ENCODE measurements at places on chromosomes 3 and 15.
A peak's percentile ranks its signal among the peaks of the same experiment; 100 is the strongest.

DNA sequence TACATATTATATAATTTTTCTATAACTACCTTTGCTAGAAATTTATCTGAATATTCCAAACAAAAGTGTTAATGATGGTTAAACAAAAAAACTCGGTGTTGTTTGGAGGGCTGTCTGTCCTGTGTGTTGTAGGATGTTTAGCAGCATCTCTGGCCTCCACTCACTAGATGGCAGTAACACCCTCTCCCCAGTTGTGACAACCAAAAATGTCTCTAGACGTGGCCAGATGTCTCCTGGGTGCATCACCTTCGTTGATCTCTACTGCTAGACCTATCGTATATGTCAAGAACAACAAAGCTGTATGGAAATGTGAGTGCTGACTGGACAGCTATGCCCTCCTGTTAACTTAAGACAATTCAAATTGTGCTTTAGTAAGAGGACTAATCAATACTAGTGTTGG, 14.1 kb downstream of the ANKRD34C start:
- no peak for DNase-seq

DNA sequence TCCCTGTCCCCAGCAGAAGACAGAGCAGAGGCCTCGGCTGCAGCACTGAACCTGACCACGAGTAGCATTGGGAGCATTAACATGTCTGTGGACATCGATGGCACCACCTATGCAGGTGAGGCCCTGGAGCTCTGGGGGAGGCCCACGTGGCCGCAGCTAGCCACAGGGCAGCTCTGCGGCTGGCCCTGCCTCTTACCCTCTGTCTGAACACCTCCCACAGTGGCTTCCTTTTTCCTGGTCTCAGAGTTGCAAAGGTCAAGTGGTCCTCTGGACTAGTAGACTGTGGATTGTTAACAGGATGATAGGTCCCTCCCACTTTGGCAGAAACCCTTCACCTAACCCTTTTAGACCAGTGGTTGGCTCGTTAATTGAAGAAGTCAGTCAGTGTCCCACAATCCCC, 22.5 kb upstream of the CLK3 start:
- no peak for DNase-seq

DNA sequence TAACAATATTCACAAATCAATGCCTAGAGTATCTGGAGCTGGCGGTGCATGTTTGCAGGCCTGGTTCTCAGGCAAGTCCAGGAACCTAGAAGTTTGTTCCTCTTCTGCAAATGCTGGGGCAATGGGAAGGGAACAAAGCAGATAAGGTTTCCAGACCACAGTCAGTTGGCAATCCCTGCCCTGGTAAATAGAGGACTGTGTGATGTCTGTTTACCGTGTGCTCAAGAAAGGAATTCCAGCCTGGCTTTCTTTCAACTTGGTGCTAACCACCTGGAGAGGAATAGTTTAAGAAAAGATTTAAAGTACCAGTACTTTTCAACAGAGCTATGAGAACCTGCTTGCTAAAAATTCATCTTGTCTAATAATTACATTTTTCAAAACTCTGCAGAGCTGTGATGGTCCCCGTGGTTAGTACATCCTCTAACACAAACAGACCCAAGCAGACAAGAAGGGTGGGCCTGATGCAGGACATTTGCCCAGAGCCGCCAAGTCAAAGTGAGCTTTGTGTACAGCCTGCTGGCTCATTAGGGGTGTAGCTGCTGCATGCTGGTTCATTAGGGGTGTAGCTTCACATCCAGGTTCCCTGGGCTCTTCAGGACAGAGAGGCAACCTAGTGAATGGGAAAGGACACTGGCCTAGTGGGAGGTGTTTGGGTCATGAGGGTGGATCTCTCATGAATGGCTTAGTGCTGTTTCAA, 220.5 kb downstream of the SQOR start:
- DNase-seq: no peak

GRCh38 chr3:35045118-35045517, 594.2 kb upstream of the ARPP21 start:
- no peak for DNase-seq

DNA sequence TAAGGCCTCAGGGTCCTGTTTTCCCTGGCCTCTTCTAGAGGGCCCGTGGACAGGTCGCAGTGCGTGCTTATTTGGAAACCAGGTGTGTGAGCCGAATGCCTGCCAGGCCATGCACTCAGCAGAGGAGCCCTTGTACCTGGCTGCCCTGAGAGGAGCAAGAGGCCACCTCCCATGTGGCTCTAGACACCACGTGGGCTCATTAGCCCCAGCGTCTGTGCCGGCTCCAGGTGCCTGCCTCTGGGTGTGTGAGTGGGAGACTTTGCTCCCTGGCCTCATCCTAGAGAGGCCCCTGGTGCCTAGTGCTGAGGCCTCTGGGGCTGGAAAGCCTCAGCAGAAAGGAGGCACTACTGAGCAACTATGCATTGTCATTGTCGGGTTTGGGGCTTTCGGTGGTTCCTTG, 50.4 kb downstream of the KLF13 start:
- no peak for DNase-seq

GRCh38 chr3:107757140-107757539, 234.4 kb downstream of the BBX start:
- DNase-seq: no peak

- DNase-seq: no peak
These were observed 230.6 kb upstream of the CNTN3 start for GRCh38 chr3:74845081-74845480.

GRCh38 chr3:177150970-177151627, 46.2 kb downstream of the TBL1XR1 start:
- DNase-seq: no peak

DNA sequence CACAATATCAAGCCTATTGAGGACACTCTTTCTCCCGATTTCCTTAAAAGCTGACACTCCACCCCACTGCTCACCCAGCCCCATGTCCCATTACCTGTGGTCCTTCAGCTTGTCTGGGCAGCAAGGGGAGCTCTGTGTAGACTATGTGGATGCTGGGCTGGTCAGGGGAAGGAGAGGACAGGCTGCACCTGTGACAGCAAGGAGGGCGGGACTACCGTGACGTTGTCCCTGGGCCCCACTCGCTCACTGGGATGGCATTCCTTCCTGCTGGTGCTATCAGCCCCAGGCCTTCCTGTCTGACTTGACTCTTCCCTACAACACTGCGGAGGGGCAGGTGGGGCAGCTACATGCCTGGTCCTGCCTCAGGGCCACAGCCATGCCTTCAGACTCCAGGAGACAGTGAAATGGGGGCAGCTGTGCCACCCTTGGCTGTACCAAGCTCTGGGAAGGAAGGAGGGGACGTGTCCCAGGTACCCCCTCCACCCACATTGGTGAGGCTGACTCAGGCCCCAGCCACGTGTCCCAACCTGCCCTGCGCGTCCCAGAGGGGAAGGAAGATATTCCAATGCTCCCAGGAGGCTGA, at the start of gene TMEM40:
Gene TMEM40, minus strand, starts transcription at position 163 of the 583 bp plus-strand sequence. CDS start 9,427 bp downstream, outside the sequence.
- no peak for DNase-seq

- peak; percentile 13 for DNase-seq
These were observed at the start of gene ROBO2 for GRCh38 chr3:77039606-77040171. TSS of gene ROBO2 (plus strand) at chr3:77040099. CDS start at chr3:77040786, 687 bp downstream.

DNA sequence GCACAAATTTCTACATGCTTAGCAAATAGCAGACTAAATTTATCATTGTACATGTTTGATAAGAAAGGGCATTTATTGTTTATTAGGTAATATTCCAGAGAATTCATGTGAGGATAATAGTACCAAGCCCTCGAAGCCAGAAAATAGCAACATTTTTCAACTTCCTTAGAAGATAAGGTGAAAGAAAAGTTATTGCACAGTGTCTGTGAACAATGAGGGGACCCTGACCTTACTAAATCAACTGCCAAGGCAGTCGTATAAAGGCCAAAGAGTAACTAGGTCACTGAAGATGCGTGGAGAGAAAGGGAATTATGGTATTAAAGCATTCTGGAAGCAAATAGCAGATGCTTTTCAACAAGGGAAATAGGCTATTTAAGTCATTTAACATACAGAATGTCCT, 20.3 kb upstream of the ARL6 start:
- no peak for DNase-seq

DNA sequence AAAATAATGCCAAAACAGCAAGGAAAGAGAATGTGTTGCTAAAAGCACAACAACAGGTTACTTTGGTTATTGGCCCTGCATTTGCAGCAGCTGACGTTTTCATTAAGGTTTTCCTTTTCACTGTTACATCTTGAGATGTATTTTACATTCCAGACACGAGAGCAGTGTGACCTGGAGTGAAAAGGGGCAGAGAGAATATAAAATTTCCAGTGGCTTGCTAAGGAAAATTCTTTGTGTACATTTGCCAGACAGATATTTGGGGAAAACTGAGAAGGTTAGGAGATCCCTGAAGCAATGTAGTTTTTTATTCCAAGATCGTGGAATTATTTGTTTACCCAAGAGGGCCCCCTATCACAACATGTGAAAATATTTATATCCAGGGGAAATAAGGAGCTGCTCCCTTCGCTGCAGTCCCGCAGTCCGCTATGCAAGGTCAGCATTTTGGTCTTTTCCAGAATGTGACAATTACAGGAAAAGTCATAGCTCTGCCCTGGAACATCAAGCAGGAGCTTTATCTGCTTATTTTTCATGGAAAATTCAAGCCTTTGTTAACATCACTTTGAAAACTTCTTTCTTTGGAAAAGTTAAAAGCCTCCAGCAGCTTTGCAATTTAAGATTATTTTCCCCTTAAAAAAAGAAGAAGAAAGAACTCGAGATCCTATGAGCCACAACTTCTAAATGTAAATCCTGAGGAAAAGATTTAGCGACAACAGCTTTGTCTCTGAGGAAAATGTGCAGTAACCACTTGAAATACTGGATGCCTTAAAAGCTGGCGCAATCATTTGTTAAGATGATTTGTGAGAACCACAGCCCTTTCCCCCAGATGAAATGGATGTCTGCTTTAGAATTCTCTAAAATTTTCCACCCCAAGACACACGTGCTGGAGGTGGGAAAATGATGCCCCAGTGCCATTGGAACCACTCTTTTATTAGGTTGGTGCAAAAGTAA, 256.4 kb upstream of the TPM1 start:
- DNase-seq: no peak
